ENCODE measurements at places on chromosomes 6 and 20.
A peak's percentile ranks its signal among the peaks of the same experiment; 100 is the strongest.

DNA sequence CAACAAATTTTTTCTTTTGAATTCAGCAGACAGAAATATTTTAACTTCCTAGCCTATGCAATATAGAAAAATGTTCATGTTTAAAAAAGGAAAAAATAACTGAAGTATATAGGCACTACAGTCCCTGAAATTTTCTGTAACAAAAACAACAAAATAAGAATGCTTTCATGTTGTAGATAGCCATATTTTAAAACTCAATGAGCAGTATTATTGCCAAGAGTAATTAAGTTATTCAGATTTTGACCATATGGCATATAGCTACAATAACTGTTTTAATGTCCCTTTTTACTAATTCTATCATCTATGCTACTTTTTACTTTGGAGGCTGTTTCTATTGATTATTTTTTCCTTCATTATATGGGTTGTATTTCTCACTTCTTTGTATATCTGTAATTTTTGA, 283.3 kb upstream of the RIMS1 start:
- no peak for DNase-seq

- peak; percentile 32 for DNase-seq
These were observed 125.2 kb downstream of the HIVEP2 start for GRCh38 chr6:142819603-142820337.

DNA sequence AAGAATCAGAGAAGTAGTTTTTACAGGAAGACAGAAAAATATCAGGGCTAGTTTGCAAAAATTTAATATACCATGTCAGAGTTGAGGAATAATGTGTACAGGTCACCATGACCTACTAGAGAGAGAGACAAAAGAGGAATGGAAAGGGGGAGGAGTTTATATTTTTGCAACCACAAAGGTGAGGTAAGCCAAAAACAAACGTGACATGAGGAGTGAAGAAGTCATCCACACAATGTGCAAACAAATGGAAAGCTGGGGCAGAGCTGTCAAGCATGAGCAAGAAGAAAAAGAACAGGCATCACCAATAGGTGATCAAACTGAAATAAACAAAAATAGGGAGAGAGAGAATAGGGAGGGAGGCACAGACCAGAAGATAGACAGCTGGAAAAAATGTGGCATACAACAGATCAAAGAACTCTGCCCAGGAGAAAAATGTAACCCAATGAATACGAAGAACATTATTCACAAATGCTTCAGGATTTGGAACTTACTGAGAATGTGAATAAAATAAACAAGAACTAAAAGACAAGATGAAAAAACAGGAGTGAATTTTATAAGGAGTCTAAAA, 15.5 kb downstream of the RARS2 start:
- no peak for DNase-seq

DNA sequence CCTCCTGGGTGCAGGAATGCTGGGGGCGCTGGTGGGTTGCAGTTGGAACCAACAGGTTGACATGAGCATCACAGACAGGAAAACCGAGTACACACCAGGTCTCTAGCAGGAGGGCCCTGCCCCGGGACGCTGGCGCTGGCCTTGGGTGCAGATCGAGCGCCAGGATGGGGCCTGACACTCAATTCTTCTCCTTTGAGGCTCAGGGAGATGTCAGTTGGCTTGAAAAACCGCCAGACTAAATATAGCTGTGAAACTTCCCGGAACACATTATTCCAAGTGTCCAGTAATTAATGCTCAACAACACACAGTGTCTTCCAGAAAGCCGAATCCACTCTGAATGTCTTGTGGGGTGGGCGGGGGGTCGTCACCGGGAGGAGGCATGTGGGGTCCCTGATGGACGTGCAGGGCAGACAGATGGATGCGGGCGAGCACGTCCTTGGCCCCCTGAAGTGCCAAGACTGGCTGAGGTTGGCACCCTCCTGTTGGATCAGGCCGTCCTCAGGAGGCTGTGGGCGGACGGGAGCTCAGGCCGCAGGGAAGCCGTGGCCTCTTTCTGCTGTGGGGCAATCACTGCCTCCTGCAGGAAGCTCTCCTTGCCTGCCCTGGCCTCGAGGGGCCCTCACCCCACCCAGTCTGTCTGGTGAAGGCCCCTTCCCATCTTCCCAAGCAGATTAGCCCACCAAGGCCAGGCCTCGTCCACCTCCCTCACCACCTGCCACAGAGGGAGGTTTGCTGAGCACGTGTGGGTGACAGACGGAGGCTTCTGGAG, 19.4 kb upstream of the GATA5 start:
- DNase-seq = no peak

DNA sequence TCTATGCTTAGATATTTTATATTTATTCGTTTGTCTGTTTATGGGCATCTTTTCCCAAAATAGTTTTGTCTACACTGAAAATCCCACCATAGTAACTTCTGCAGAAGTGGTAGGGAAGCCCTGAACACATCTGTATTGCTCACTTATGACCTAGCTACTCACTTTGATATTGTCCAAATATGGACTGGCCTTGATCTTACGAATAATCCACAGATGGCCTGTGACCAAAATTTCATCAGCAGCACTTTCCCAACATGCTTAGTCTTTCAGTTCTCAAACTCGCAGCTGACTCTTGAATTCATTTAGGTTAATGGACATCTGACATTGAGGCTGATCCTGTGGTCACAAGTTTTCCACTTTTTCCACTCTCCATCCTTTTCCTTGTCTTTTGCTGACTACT, 80.8 kb upstream of the BEND3 start:
- no peak for DNase-seq

- no peak for DNase-seq
These were observed 171.6 kb downstream of the ADGB start for GRCh38 chr6:146770275-146770964.

DNA sequence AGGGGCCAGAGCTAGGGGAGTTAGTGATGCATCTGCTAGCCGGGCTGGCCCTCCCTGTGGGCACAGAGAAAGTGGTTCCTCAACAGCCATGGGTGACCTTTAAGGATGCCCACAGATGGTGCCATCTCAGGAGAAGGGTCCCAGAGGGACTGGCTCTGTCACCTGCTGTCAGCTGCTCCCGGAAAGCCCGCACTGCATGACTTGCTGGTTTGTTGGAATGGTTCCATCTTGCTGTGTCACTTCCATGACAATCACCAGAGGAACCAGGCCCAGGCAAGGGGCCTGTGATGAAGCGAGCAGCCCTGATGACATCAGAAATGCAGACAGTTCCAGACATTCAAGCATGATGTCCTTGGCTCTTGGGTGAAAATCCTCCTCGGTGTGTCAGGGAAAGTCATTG, 125.2 kb downstream of the PHACTR3 start:
- no peak for DNase-seq

- DNase-seq = no peak
These were observed 166.4 kb upstream of the NT5E start for GRCh38 chr6:85283436-85283835.

DNA sequence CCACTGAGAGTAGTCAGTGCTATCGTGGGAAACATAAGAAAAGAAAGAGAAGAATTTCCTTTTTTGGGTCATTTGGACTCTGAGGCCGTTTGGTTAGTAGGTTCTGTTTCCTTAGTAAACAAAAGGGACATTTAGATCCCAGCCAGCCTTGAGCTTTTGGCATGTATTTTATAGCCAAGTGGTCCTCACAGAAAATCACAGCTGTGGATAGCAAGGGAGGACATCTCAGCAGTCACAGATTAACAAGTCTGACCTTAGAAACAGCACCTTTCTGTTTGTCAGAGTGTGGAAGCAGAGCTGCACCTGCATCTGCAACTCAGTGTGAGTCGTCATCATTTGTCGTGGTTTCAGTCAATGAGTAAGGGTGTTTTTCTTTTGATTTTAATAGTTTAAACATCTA, 40.5 kb downstream of the FAM120B start:
- DNase-seq = no peak

DNA sequence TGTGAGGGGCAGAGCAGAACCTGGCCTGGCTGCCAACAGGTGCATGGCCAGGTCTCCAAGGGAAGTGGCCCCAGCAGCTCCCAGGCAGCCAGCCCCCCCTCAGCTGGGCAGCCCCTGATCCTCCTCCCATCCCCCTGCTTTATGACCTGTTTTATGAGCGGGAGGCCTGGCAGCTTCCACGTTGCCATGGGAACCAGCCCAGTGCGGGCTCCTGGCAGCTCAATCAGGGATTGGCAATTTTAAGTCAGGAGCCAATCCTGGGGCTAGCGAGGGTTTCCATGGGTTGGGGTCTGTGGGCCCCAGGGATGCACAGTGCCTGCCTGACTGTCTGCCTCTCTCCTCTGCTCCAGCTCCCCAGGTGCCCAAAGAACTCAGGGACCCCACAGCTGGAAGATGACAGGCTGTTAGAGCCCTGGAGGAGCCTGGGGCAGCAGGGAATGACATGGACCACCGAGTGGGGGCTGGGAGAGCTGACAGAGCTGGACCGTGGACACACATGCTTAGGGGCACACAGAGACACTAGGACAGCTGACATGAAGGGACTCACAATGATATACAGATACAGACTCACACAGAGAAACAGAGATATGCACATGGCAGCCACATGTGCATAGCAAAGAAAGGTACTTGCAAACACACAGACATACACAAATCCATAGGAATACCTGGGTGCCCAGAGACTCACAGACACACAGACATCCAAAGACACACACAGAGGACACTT, 56.5 kb upstream of the SIRPA start:
- DNase-seq = no peak

Measured in activated T-cell treated with anti-CD3 and anti-CD28 coated beads for 1 hour (primary cell).